ENCODE measurements at places on chromosomes 13 and 19. TPM values are rescaled to one million over a fixed set of nuclear protein-coding genes. Genes with fewer than 3 reads are reported as not detected.
A peak's percentile ranks its signal among the peaks of the same experiment; 100 is the strongest.

Gene CD70
- not detected for total RNA-seq

Gene CEACAM19
- total RNA-seq: 6.1 TPM

Gene UBE2L5
- not detected for total RNA-seq

DNA sequence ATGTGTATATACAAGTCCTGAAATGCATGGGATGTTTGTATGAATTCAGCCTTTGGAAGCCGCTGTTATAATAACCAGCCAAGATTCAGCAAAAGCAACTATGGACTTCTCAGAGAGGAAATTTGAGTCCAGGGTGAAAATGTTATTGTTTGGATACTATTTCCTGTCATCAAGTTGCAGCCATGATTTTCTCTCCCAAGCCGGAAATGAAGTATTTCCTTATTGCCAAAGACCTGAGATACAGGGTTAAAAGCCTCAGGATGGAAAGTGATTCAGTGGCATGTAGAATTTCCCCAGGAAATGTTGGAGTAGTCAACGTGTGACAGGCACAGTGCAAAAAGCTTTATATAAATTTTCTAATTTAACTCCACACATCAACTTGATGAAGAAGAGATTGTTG lies 133.9 kb downstream of the IRS2 start:
- H3K36me3 ChIP-seq: no peaks in the 10 kb centered on the region
- no peaks in the 10 kb centered on the region for H3K4me1 ChIP-seq
- no peak overlapping the region for H3K27ac ChIP-seq
- no peak overlapping the region for H3K4me3 ChIP-seq

- no peaks in the 10 kb centered on the region for H3K36me3 ChIP-seq
- no peak overlapping the region for H3K27ac ChIP-seq
- H3K4me1 ChIP-seq: no peaks in the 10 kb centered on the region
- DNase-seq: no peak
- H3K4me3 ChIP-seq: no peak overlapping the region
- H3K27me3 ChIP-seq: no peaks in the 10 kb centered on the region
Observed at GRCh38 chr13:42708391-42708790, 73.0 kb upstream of the FAM216B start.

GRCh38 chr13:110559429-110559943 lies 2.0 kb downstream of the RAB20 start:
- peak overlapping the region; percentile 31 for H3K4me3 ChIP-seq
- H3K4me1 ChIP-seq: peaks cover 9% of the 10 kb centered on the region
- DNase-seq: no peak

DNA sequence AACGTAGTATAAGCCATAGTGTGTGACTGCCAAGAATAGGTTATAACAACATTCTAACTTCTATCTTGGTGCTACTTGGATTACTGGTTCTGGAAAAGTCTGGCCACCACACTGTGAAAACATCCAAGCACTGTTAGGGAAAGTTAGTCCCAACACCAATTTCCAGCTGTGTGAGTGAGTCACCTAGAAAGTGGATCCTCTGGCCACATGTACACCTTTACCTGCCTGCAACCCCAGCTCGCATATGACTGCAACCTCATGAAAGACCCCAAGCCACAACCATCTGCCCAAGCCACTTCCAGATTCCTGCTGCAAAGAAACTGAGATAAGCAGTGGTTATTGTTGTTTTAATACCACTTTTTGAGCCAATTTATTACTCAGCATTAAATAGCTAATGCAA lies 404.5 kb downstream of the KCTD12 start:
- H3K27me3 ChIP-seq: no peaks in the 10 kb centered on the region
- DNase-seq: no peak
- no peaks in the 10 kb centered on the region for H3K4me1 ChIP-seq
- peaks cover 3% of the 10 kb centered on the region for H3K36me3 ChIP-seq
- no peak overlapping the region for H3K4me3 ChIP-seq
- no peak overlapping the region for H3K27ac ChIP-seq

GRCh38 chr13:100361504-100361903 lies 227.1 kb downstream of the GGACT start:
- DNase-seq: no peak
- H3K36me3 ChIP-seq: peaks cover 13% of the 10 kb centered on the region
- no peaks in the 10 kb centered on the region for H3K27me3 ChIP-seq
- H3K27ac ChIP-seq: no peak overlapping the region
- H3K4me1 ChIP-seq: peaks cover 30% of the 10 kb centered on the region

Gene NCR1
- total RNA-seq: not detected

DNA sequence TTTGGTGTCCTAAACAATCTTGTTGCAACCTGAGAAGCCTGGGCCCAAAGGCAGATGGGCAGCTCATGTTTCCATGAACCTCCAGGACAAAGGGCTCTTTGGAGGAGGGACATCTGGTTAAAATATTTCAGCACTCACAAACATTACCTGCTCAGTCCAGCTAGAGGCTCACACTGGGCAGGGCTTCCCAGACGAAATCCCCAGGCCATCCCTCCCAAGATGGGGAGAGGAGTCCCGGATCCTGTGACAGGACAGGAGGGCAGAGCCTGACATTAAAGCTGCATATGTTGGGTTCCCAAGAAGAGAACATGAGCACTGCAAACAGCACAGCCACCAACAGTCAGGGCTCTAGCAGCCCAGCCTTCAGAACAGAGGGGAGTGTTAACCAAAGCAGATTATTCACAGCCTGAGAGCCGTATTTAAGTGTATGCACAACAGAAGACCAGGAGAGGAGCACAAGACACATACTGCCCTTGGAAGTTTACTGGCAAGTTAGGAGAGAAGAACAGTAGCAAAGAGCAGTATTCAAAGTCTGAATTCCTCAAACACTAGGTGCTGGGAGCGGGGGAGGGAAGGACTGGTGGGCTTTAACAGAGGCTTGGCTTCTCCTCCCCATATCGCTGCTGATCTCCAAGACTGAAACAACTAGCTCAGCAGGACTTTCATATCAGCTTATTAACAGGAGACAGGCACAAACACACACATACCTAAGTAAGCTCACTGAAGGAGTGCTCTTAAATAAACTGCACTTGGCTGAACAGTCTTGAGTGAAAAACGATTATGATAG lies 12.3 kb downstream of the ATP7B start:
- H3K4me1 ChIP-seq: peaks cover 17% of the 10 kb centered on the region
- no peak overlapping the region for H3K27ac ChIP-seq
- H3K36me3 ChIP-seq: no peaks in the 10 kb centered on the region
- H3K27me3 ChIP-seq: no peaks in the 10 kb centered on the region
- H3K4me3 ChIP-seq: no peak overlapping the region
- no peak for DNase-seq

- peaks cover 5% of the 10 kb centered on the region for H3K4me1 ChIP-seq
- H3K27me3 ChIP-seq: no peaks in the 10 kb centered on the region
- no peak overlapping the region for H3K4me3 ChIP-seq
- H3K36me3 ChIP-seq: no peaks in the 10 kb centered on the region
- no peak for DNase-seq
Observed at GRCh38 chr13:51556740-51557139, 27.5 kb upstream of the WDFY2 start.

GRCh38 chr13:50452756-50453155 lies 390.7 kb downstream of the DLEU7 start:
- no peak overlapping the region for H3K27ac ChIP-seq
- H3K4me1 ChIP-seq: no peaks in the 10 kb centered on the region
- DNase-seq: no peak
- no peaks in the 10 kb centered on the region for H3K36me3 ChIP-seq
- H3K27me3 ChIP-seq: no peaks in the 10 kb centered on the region

DNA sequence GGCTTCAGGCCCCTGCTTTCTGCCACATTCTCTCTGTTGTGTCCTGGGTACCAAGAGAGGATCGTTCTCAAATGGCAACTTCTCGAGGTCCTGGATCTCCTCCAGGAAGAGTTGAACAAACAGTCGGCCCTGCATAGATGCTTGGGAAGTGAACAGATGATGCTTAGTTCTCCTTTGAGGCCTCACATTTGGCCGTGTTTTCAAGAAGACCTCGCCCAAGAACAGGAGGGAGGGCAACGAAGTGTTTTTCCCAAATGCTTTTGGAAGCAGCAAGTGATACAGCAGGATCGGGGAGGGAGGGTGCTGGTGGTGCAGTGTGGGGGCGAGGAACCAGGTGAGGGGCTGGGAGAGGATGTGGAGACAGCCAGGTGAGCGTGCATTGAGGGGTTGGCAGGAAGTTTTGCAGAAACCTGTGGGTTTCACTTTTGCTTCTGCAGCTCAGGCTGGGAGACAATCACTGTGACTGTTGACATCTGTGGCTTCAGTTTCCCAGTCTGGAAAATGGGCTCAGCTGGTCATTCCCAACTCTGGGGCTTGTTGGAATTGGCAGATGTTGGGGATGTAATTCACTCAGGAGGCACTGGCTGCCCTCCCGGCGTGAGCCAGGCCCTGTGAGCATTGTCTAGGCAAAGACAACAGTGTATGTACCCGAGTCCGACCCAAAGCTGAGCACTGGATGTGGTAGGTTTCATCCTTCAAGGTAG lies 21.6 kb downstream of the MAST3 start:
- H3K4me1 ChIP-seq: peaks cover 28% of the 10 kb centered on the region
- no peaks in the 10 kb centered on the region for H3K36me3 ChIP-seq

DNA sequence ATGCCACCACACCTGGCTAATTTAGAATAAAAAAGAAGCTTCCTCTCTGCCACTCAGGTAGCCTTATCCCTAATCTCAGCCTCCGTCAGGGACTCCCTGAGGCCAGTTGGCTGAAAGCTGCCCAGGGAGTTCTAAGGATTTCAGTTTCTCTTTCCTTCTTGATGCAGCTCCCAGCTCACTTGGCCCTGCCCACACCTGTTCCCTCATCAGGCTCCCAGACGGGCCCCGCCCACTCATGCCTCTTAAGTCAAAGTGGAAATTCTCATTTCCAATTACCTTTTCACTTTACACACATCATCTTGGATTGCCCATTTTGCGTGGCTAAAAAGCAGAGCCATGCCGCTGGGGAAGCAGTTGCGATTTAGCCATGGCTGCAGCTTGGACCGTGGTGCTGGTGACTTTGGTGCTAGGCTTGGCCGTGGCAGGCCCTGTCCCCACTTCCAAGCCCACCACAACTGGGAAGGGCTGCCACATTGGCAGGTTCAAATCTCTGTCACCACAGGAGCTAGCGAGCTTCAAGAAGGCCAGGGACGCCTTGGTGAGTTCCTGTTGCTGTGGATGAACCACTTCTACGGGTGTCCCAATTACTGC lies at the start of gene IFNL1:
Gene IFNL1 (plus strand): TSS at position 353 of the 591 bp plus-strand sequence. CDS start 15 bp downstream, at position 368.
- no peaks in the 10 kb centered on the region for H3K36me3 ChIP-seq
- no peak for DNase-seq
- peaks cover 65% of the 10 kb centered on the region for H3K27me3 ChIP-seq
- H3K4me3 ChIP-seq: no peak within 1 kb of the TSS

Gene KMT2B
- total RNA-seq: 60.1 TPM

GRCh38 chr19:29492769-29493168 lies 33.0 kb upstream of the VSTM2B start:
- no peak overlapping the region for H3K4me3 ChIP-seq
- DNase-seq: no peak
- no peaks in the 10 kb centered on the region for H3K4me1 ChIP-seq
- no peak overlapping the region for H3K27ac ChIP-seq

Gene ITM2B
- 126 TPM for total RNA-seq

DNA sequence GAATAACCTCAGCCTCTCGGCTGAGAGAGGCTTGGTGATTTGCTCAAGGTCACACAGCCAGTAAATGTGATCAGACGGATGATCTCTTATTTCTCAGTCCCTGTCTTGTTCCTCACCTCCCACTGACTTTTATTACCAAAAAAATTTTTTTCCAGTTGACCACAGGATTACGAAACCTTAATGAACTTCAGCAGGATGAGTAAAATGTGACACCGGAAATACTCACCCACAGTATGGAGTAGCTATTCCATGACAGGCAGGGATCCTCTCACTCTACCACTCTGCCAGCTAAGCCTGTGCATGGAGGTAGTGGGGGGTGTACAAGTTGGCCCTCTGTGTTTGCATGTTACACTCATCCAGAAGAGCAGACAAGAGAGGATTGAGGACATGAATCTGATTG lies 916.4 kb downstream of the UQCRFS1 start:
- no peak overlapping the region for H3K4me3 ChIP-seq
- no peak for DNase-seq
- peaks cover 4% of the 10 kb centered on the region for H3K27me3 ChIP-seq
- no peak overlapping the region for H3K27ac ChIP-seq
- peaks cover 11% of the 10 kb centered on the region for H3K4me1 ChIP-seq
- H3K36me3 ChIP-seq: no peaks in the 10 kb centered on the region

GRCh38 chr13:99307247-99307646 lies at the start of gene GPR183:
TSS of gene GPR183 (minus strand) at chr13:99307399. CDS start at chr13:99296145, 11,254 bp downstream.
- H3K36me3 ChIP-seq: peaks cover 5% of the 10 kb centered on the region
- no peak for DNase-seq
- peaks cover 26% of the 10 kb centered on the region for H3K4me1 ChIP-seq
- H3K27ac ChIP-seq: no peak within 1 kb of the TSS
- H3K27me3 ChIP-seq: no peaks in the 10 kb centered on the region

- H3K27ac ChIP-seq: no peak overlapping the region
- no peak for DNase-seq
- H3K4me1 ChIP-seq: peaks cover 5% of the 10 kb centered on the region
- H3K4me3 ChIP-seq: no peak overlapping the region
Observed at GRCh38 chr13:59413126-59413525, 750.6 kb downstream of the DIAPH3 start.

DNA sequence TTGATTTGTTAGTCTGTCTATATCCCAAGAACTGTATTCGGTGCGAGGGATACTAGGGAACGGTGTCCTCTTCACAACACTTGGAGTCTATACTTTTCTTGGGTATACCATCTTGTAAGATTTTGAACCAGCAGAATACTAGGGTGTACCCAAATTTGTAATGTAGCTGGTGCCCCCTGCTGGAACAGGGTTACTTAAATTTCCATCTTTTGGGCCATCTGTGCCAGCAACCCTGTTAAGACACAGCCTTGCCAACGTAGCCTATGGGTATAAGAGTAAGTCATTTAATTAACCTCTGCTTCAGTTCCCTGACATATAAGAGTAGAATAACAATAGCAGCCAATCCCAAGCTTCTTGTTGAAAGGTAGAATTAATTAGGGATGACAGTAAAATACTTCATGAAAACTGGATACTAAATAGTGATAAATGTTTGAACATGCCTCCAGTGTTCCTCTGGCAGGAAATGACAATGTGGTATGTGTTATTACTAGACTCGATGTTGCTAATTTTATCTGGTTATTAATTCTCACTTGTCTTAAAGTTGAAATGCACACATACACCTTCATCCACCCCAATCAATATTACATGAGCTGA lies 607.6 kb downstream of the FGF9 start:
- no peak overlapping the region for H3K4me3 ChIP-seq
- DNase-seq: peak; percentile 47
- H3K27me3 ChIP-seq: no peaks in the 10 kb centered on the region

- peaks cover 5% of the 10 kb centered on the region for H3K36me3 ChIP-seq
- no peak overlapping the region for H3K27ac ChIP-seq
Observed at GRCh38 chr13:23268441-23268840, 87.7 kb downstream of the SGCG start.

GRCh38 chr13:102548811-102549210 lies 48.0 kb upstream of the TPP2 start:
- DNase-seq: no peak
- no peak overlapping the region for H3K4me3 ChIP-seq
- H3K27me3 ChIP-seq: peaks cover 21% of the 10 kb centered on the region
- no peaks in the 10 kb centered on the region for H3K36me3 ChIP-seq
- no peaks in the 10 kb centered on the region for H3K4me1 ChIP-seq

Gene TUBA3C
- not detected for total RNA-seq
